ENCODE measurements at places on chromosomes 7 and 10.

- no peak for DNase-seq
Observed at GRCh38 chr10:53013201-53013810, 240.7 kb upstream of the MBL2 start.

DNA sequence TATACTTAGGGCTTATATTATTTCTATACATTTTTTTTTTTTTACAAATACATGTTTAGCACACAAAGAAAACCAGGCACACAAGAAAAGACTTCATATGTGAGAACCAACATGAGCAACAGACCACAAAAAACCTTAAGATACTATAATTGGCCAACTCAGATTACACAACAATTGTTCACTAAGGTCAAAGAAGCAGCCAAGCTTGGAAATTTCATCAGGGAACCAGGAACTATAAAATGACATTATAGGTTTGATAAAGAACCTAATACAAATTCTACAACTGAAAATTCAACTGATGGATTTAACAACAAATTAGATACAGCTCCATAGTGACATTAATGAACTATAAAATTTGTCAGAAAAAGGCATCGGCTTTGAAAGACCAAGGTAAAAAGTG is 4.4 kb upstream of the LUC7L2 start:
- no peak for DNase-seq

GRCh38 chr10:114272696-114273095 is 33.6 kb downstream of the VWA2 start:
- DNase-seq: no peak

DNA sequence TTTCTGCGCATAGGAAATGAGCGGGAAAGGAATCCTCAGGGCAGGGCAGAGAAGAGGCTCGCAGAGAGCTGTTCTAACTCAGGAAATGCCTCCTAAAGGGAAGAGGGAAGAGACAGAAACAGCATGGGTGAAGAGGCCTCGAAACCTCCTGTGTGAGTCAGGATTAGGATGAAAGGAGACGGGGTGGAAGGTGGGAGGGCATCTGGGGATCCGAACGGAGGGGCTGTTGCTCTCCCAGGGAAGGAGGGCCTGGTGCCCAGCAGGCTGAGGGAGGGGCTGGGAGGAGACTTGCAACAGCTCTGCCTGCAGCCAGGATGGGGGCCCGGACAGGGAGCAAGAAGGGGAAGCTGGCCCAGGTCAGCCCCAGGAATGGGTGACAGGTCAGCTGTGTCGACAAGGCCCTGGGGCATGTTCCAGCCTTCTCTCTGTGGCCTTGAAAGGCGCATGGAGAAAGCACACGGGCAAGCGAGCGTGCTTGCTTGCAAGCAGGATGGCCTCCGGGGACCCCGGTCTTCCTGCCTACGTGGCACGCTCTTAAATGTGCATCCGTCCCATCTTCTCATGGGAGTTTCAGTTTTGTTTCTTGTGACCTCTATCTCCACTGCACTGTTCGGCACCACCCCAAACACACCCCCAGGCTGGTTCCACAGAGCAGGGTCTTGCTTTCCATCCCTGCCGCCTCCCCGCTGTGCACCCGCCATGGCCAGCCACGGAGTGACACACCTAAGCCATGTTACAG is 63.5 kb downstream of the HIPK2 start:
- peak; percentile 66 for DNase-seq

DNA sequence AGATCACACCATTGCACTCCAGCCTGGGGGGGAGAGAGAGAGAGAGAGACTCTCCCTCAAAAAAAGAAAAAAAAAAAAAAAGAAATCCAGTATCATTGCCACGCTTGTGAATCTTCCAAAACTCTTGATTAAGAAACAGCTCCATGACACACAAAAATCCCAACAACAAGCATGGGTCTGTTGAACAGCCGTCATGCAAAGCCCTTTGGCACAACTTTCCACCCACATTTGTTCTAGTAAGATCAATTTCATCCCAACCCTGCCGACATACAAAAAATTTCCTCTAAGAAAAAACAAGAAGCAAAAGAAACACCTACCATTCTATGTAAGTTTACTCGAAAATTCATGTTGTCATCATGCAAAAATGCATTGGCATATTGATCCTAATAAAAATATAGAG is 62.8 kb downstream of the ARMH3 start:
- no peak for DNase-seq

DNA sequence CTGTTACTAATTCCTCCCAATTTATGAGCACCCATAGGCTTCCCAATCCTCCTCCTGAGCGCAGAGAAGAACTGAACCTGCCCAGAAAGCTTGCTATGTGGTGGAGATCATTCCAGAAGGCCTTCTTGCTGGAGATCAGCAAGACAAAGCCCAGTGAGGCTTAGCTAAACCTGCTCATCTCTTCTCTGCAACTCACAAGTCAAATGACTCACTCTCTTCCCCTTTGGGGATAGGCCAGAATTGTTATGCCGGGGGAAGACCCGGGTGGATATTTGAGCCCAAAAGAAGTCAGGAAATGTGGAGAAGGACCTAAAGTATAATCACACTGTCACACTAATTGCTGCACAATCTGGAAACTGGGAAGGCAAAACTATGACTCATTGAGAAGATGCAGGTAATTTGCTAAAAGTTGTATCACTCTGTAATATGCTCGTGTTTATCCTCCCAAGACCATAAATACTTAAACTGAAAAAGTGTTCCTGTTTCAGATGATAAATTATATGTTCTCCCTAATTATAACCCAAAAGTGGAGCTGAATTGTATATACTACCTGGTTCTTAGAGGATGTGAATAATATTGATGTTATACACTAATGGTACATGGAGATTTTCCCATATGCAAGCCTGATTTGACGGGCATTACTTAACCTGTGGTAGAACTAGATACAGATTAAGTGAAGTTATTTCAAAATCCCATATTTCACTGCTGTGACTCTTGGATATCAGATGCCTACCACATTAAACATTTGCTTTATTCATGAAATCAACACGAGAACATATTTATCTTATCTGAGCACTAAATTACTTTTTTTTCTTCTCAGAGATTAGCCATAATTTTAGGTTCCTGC is 6.4 kb downstream of the NEBL start:
- peak; percentile 62 for DNase-seq

DNA sequence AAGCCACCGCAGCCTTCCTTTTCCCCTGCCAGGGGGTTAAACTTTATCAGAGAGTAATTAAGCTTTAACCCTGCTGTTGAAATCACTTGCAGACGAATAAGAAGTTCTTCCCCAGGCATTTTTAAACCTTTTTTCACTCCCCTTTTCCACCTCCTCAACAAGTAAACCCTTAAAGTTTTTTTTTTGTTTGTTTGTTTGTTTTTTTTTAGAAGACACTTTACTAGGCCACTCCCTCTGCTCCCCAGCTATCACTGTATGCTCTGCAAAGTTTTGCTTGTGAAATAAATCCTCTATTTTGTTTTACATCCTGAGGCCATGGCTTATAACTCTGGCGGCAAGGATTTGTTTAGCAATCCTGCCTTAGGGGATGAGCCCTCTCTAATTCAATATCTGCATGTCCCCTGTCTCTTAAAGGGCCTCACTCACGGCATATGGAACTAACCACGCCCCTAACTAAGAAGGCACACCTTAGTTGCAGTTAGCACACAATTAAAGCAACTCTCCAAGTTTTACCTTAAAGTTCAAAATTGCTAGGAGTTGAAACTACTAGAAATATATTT is 1354.7 kb upstream of the LRRTM3 start:
- DNase-seq: no peak

- DNase-seq: no peak
Observed at GRCh38 chr7:16550671-16551070, 24.0 kb downstream of the LRRC72 start.

GRCh38 chr10:28730031-28730778 is 52.9 kb downstream of the BAMBI start:
- no peak for DNase-seq

GRCh38 chr10:90064295-90064694 is 362.9 kb downstream of the KIF20B start:
- no peak for DNase-seq

DNA sequence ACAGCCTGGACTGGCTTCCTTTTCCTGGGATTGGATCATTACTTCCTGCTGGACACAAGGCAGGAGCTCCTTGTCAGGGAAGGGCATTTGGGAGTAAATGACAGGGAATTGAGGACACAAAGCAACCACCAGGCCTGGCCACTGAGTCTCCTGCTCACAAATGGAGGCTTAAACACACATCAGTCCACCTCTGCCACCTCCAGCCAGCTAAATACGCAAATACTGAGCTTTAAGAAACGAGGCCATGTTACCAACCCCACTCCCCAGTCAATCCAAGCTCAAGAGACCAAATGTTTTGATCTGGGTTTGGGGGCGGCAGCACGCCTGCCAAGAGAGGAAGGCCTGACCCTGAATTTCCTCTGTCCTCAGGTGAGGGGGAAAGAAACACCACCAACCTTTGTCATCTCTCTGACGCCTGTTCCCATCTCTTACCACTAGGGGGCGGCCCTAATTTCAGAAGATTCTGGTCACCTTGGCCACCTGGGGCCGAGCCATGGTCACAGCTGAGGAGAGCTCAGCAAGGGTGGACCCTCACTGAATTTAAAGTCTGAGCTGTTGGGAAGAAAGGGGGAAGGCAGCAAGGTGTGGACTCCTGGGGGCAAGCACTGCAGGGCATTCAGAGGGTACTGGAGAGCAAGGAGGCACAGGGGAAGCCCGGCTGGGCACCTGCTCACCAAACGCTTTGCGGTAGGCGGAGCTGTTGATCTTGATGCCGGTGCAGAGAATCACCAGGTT is 16.5 kb downstream of the AIFM2 start:
- peak; percentile 30 for DNase-seq

- DNase-seq: no peak
Observed at GRCh38 chr7:16178092-16178491, 243.2 kb downstream of the CRPPA start.

GRCh38 chr7:117970801-117971200 is 97.6 kb upstream of the CTTNBP2 start:
- DNase-seq: no peak

DNA sequence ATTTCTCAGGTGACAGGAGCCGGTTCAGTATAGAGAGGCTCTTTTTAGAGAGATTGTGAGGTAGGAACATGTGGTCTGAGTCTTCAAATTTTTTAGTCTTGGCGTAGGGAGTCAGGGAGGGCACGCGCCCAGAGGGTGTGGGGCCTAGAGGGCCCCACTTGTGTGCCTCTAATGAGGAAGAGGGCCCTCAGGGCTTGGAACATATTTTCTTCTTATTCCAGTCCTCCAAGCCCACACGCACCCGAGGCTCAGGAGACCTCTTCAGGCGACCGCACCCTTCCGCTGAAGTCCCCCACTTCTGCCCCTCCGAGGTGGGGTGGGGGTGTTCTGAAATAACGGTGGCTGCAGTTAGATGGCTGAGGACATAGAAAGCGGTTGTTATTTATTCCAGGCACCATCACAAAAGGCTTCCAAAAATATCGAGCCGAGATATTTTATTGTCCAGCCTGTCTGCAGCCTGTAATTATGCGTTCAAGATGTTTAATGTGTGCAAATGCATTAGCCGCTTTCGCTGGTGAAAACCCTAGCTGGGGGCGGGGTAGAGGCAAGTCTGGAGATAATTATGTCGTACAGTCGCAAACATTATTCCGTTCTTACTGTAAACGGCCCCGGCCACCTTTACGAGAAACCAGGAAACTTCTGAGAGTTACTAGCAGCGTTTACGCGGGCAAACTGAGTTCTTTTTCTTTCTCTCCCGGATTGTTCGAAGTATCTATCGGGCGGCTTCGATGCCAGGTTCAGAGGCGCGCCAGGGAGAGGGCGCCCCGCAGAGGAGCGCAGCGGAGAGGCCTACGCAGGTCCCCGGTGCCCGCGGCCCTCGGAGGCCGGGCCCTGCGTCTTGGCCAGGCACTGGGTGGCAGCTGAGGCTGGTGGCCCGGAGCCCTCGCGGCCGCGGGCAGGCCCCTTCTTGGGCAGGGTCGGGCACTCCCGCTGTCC is 12.9 kb upstream of the HOXA13 start:
- DNase-seq: no peak

- DNase-seq: no peak
Observed at GRCh38 chr10:108877095-108877561, 1046.2 kb downstream of the XPNPEP1 start.

GRCh38 chr7:3176112-3177000 is 124.7 kb upstream of the SDK1 start:
- DNase-seq: peak; percentile 74

GRCh38 chr10:97598407-97599271 is 9.1 kb downstream of the C10orf62 start:
- DNase-seq: no peak

DNA sequence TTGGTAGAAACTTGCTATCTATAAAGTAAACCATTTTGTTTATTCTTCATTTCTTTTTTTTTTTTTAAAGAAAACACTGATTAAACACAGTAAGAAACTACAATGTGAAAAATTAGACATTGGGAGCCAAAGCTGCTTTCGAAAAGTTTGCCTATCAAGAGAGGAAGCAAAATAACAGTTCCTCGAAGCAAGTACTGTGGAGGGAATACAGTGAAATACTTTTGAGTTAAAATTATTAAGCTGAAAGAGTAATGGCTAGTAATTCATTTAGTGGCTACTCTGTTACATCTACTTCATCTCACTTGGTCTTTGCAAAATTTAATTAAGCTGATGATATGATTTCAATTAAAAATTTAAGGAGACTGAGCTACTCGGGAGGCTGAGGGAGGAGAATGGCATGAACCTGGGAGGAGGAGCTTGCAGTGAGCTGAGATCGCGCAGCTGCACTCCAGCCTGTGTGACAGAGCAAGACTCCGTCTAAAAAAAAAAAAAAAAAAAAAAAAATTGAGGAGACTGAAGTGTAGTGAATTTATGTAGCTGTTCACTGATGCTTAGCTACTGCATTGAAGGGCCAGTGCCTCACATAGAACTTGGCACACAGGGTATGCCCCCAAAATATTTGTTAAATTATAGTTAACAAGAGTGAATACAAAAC is 982.1 kb upstream of the MBL2 start:
- no peak for DNase-seq
